ENCODE measurements at places on chromosomes 1 and 21.

DNA sequence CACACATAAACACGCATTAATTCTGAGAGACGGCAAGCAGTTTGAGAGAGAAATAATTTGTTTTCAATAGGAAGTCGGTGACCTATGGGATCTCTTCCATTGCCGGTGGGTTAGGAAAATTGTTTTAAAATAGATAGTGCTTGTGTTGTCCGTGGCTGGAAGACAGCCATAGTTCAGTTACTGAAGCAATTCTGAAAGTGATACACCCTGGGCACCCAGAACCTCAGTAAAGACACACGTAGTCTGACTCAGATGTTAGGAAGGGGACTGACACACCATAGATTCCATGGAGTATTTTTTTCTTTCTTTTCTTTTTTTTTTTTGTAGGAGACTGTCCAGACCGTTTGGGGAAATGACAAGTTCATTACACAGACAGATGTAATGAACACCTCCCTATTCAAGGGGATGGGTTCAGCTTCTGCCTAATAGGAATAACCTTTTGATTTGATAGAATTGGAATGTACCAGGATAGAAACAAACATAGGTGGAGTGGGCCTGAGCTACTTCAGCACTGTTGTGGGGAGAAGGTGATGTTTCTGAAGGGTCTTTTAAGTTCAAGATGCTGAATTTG, 1.6 kb downstream of the C1orf21 start:
- no peak for DNase-seq

DNA sequence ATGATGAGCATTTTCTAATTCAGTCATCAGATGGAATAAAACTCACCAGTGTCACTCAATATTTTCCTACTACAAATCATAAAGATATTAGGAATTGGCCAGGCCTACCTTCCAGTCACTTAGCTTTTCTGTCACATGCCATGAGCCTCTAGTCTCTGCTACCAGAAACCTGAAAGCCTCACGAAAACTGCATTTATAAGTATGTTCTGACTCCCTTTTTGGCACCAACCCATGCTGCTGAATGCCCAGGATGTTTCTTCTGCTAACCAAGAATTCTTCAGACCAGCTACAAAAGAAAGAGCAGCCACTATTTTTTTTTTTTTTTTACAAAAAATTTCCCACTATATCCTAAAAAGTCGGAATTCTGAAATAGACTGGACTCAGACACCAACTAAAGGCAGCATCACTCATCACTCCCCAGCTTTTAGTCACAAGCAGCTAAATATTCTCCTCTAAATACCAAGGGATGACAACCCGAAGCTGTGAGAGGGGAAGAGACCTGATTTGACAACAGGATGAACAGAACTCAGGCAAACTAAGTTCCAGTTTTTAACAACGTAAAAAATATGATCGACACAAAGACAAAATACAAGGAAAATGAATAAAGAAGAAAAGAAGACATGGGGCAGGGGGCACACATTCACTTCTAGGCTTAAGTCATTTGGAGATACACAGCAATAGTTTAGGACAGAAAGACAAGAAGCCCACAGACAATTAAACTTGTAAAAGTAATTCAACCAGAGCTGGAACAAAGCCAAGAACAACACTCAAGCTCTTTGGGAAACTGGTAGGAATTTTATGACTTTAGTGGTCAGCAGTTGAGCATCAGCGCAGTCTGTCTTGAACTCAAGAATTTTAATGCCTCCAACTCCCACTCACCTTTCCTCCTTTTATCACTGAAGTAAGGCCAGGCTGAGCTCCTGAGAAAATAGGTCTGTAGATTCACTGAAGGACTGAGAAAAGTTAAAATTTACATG, 1.7 kb downstream of the DCAF8 start:
- DNase-seq: no peak

- DNase-seq: no peak
Observed at GRCh38 chr1:207402744-207403143, 51.4 kb upstream of the CR2 start.

DNA sequence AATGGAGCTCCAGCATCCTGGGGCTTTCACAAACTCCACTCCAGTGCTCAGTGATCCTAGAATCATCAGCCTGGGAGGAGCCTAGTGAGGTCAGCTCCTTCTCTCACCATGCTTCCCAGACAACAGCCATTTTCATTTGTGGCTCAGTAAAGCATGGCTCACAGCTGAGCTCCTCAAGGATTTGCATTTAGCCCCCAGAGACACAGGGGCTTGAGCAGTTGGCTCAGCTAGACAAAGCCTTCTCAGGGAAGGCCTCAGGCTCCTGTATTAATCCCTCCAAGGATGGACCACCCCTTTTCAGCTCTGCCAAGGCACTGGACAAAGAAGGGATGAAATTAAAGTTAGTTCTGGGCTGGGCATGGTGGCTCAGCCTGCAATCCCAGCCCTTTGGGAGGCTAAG, 39.5 kb downstream of the ERI3 start:
- no peak for DNase-seq

DNA sequence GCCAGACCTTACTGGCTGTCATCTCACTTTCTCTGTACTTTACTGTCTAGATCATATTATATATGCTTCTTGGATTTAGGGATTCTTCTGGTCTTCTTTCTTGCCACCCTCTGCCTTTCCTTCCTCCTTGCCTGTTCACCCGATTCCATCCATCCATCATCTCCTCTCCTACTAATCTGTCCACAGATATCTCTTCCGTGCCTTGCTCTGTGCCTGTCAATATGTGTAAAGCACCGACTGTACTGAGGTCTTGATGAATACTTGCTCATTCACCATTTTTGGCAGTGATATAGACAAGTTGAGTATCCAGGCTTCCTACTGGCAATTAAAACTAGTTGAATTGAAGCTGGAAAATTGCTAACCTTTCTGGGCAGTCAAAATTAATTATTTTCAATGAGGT, 8.1 kb downstream of the FMN2 start:
- DNase-seq: no peak

GRCh38 chr1:154752273-154753030, 117.6 kb downstream of the KCNN3 start:
- no peak for DNase-seq

DNA sequence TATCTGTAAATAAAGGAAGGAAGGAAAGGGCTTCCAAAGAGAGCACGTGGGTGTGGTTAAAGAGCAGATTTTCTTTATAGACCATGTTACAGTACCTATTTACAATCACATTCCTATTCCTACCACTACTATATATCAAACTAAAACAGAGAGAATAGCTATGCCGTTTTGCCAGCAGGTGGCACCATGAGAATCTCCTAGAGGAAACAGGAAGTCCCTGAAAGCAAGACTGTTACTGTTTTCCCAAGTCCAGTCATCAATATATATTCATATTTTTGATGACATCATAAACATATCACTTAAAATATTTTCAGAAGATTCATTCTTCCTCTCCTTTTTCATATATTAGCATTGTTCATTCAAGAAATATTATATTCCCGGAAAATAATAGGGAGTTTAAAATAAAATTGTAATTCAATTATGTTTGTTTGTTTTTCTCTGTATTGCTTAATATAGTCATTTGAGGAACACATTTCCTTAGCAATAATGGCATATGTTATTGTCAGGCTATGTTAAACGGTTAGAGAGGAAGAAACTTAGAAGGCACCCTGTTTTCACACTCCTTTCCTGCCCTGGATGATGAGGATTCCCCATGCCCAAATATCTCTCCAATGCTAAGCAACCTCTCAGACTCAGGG, 6.6 kb downstream of the CCDC190 start:
- DNase-seq: peak; percentile 62

DNA sequence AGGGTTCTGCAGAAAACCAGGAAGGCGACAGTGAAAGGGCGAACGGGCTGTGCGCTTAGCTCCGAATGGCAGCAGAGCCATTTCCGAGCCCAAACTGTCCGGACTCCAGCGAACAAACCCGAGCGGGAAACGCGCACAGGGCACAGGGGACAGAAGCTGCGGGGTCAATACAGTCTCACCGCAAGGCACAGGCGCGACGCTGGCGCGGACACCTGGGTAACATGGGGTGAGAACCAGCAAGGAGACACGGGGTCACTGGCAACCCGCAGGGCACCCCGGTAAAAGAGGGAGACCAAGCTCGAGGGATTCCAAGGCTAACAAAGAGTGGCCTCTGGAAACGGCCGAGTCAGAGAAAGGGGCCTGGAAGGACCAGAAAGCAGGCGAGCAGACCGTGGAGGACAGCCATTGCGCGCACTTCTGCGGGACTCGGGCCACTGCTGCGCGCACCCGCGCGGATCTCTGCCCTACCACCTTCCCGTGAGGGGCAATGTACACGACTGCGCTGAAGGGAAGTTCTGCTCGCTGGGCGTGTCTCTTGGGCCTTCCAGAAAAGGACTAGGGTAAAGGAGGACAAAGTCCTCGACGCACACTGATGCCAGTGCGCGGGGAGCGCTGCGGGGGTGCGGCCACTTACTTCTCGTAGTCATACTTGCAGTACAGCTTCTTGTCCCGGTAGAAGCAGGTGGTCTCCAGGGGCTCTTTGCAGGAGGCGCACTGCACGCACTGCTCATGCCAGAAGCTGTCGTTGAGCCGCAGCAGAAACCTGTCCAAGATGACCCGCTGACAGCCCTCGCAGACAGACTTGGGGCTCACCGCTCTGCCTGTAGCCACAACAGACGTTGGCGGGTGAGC, 3.8 kb downstream of the LMX1A start:
- DNase-seq: no peak

GRCh38 chr1:4657960-4658541, 3.6 kb downstream of the AJAP1 start:
- DNase-seq: no peak

GRCh38 chr1:34879230-34879629, 19.7 kb upstream of the SMIM12 start:
- DNase-seq: no peak

DNA sequence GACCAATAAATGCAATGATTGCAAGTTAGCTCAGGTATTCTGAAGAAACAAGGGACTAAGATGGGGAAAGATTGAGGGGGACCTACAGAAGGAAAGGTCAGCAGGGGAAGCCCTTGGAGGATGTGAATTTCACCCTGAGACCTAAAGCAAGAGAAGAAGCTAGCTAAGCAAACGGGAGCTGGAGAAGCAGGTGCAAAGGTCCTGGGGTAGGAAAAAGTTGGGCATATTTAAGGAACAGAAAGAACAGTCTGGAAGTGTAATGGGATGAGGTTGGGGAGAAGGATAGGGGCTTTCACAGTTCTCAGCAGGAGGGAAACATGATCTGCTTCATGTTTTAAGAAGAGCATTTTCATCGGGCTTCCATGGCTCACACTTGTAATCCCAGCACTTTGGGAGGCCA, 89.7 kb upstream of the SLC45A1 start:
- DNase-seq: no peak

DNA sequence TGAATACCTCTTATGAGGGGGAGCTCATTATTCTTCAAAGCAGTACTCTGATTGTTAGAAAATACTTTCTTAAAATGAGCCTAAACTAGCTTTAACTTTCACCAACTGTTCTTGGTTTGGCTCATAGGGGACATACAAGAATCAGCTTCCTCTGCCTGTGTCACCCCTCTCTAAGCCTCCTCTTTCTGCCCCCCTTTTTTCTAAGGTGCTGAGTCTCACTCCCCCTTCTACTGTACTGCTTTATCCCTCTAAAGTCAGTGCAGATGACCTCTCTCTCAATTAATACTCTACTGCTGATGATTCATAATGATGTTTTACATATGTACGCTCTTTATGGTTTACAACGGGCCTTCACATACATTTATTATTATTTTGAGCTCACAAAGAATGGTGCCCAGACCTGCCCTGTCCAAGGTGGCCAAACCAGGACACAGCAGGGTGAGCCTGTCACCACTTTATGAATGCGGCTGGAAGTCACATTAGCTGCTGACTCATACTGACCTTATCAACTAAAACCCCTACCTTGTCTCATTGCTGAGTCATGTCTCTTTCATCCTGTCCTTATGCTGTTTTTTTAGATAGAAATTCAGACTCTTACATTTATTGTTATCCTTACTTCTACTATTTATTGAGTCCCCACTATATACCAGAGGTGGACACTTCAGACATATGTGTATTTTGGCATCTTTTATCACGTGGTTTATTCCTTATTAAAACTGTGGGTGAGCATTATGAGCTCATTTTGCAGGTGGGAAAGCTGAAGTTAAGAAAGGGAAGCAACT, 126.9 kb downstream of the RNF220 start:
- DNase-seq: peak; percentile 49

GRCh38 chr1:35962952-35963351, 32.0 kb downstream of the AGO3 start:
- no peak for DNase-seq

GRCh38 chr1:102941366-102941947, 166.9 kb downstream of the COL11A1 start:
- DNase-seq: no peak

DNA sequence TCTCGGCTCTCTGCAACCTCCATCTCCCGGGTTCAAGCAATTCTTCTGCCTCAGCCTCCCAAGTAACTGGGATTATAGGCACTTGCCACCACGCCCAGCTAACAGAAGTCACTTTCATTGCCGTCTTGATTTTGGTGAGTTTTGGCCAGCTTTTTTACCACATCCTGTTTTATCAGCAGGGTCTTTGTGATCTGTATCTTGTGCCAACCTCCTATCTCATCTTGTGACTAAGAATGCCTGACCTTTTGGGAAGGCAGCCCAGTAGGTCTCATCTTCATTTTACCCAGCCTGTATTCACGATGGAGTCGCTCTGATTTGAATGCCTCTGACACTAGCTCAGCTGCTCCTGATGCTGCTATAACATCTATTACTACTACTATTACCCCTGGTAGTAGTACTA, 46.8 kb upstream of the BARHL2 start:
- DNase-seq: no peak

GRCh38 chr1:119815361-119815760, 4.1 kb upstream of the REG4 start:
- DNase-seq: no peak

GRCh38 chr1:77193951-77194350, 25.3 kb downstream of the PIGK start:
- no peak for DNase-seq

- DNase-seq: no peak
Observed at GRCh38 chr1:2073382-2074230, 23.4 kb downstream of the PRKCZ start.

DNA sequence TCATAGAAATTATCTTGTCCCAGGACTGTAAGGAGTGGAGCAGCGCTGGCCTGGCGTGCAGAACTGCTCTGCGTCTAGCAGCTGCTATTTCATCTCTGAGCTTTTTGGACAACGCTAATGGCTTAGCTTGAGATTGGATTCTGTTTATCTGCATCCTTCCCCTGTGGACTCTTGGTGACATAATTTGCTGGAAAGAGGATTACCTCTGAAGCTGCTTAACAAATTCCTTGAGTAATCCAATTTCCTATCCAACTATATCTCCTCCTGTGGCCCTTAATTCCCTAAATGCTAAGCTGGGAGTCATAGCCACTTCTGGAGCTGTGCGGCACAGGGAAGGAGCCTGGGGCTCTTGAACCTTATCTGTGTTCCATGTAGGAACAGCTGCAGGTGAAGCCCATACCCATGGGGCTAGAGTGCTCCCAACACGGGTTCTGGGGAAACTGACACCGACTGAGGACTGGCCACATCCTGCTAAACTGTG, 43.2 kb downstream of the IL6R start:
- no peak for DNase-seq
